ENCODE measurements at places on chromosomes 1 and 21.

GRCh38 chr1:232554409-232554808 lies 75.5 kb downstream of the SIPA1L2 start:
- no peak for DNase-seq

DNA sequence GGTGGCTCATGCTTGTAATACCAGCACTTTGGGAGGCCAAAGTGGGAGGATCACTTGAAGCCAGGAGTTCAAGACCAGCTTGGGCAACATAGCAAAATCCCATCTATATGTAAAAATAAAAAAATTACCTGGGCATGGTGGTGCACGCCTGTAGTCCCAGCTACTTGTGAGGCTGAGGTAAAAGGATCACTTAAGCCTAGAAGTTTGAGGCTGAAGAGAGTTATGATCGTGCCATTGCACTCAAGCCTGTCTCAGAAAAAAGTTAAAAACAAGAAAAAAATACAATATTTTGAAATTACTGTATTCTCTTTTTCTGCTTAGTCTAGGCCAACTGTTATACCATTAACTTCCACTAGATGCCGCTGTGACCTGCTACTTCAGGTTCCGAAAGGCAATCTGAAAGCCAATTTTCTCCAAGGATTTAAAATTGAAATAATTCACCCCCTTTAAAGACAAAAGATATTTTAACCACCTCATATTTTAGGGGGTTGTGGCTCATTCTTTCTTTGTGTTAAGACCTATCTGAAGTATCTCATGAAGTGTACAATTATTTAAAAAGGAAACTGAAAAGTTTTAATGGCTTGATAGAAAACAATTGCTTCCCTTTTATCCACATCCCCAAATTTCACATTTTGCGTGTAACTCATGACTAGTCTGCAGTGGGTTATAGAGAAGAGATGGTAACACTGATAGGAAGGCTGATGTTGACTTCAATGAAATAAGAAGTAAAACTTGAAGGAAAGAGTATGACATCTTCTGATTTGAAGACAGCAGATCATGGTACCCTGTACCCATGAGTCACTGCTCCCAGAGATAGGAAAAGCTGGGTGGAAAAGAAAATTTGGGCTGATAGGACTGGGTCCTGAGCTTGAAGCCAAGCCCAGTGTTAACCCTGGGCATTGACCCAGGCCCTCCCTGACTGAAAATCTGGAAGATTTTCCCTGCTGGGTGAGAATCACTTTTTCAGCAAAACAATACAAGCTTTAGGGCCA lies 24.4 kb upstream of the CLDN14 start:
- DNase-seq = no peak

DNA sequence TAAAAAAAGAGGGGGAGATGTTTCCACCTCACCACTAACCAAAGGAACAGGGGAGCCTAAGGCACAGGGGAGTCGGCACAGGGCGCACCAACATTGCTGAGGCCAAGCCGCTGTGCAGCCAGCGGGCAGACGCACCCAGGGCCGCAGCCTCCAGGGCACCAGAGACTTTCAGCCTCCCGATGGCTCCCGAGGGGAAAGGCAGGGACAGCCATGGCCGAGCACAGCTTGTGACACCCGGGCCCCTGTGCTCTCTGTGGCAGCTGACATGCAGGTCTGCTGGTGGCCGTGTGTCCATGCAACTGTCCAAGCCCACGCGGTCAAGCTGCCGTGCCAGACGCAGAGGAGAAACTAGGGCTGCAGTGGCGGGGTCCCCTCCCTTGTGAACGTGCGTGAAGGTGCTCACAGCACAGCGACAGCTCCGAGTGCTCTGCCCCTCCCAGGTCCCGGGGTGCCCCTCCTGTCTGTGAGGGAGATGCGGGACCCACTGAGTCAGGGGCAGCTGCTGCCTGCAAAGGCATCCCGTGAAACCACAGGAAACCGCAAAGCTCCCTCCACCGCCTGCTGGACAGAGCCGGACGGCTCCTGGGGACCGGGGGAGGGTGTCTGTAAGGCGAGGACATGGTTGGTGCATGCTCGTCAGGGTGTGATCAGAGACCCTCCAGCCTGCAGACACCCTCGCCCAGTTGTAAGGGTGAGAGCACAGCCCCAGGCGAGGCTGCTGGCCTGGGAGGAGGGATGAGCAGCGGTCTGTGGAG lies 2.5 kb downstream of the KRTAP10-11 start:
- DNase-seq = no peak

DNA sequence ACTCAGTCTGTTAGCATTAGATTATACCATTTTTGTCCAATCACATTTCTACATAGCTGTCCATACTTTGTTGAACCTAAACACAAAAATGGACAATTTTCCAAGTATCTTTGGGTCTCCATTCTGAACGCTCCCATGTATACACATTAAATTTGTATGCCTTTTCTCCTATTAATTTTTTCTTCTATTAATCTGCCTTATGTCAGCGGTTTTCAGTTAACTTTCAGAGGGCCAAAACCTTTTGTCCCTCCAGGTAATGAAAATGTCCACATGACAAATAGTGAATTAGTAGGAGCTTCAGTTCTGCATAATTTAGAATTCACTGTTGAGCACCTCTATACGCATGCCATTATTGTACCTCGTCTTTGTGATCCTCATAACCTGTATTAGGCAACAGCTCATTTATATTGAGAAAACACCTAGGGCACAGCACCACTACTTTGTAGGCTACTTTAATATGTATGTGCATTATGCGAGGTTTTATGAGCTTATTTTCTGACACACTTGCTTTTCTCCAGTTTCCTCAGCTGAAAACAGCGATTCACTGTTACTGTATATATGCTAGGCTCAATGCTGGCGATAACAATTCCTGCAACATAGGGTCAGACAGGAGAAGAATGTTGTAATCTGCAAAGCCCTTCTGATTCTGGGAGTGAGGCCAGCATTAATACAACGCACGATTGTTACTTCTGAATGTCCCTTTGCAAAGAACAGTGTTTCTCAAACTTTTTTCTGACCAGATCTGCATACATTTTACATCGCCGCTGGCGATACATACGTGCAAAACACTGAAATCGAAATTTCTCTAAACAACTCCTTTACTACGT lies 1.1 kb upstream of the ABCD3 start:
- DNase-seq = no peak

- no peak for DNase-seq
Measured at GRCh38 chr1:108521990-108522393, 37.9 kb upstream of the EEIG2 start.

DNA sequence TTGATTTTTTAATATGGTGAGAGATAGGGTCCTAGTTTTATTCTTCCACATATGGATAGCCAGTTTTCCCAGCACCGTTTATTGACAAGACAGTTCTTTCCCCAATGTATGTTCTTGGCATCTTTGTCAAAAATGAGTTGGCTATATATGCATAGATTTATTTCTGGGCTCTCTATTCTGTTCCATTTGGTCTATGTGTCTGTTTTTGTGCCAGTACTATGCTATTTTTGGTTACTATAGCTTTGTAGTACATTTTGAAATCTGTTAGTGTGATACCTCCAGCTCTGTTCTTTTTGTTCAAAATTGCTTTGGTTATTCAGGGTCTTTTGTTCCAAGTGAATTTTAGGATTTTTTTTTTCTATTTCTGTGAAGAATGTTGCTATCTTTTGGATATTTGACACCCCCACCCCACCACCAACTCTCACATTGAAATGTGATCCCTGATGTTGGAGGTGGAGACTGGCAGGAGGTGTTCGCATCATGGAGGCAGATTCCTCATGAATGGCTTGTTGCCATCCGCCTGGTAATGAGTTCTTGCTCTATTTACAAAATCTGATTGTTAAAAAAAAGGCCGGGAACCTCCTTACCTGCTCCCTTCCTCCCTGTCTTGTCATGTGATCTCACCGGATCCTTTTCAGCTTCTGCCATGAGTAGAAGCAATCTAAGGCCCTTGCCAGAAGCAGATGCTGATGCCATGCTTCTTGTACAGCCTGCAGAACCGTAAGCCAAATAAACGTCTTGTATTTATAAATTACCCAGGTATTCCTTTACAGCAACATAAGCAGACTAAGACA lies 54.8 kb upstream of the KRTAP19-8 start:
- no peak for DNase-seq

- no peak for DNase-seq
Measured at GRCh38 chr1:178506177-178506576, 6.7 kb upstream of the TEX35 start.

DNA sequence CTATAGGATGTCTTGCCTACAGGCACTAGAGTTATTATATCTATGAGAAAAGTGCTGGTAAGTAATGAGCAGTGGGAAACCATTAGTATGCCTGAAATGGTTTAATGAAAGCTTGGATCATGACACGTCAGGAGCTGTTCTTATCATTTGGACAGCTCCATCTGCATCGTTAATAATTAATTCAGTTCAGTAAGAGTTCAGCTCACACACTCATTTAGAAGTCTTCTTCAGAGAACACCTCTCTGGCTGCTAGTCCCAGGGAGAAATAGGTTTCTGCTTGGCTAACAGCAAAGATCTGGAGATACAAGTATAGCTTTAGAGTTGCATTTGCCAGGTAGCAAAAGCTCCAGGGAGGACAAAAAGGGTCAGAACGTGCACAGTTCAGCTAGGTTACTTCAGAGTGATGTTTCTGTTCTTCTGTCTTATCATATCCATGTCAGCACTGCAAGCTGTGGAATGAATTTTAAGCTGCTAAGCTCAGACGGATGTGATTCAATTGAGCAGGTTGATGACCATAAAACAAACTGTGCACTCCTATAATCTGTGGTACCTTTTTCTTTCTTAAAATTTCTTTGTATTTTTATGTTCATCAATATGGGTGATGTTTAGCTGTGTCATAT lies 173.6 kb downstream of the ADGRL2 start:
- DNase-seq = no peak

DNA sequence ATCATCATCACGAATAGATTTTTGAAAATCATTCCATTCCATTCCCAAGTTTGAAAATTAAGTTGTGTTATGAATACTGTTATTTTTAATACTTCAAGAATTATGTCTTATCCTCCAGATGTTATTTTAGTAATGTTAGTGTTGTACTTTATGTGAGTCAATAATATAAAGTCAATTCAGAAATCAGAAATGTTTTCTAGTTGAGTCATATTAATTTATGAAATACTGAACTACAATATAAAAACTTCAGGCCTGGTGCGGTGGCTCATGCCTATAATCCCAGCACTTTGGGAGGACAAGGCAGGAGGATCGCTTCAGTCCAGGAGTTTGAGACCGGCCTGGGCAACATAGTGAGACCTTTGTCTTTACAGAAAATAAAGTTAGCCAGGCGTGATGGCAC lies 38.4 kb upstream of the GPR25 start:
- no peak for DNase-seq

- DNase-seq = no peak
Measured at GRCh38 chr1:204507317-204508105, 8.7 kb upstream of the MDM4 start.

DNA sequence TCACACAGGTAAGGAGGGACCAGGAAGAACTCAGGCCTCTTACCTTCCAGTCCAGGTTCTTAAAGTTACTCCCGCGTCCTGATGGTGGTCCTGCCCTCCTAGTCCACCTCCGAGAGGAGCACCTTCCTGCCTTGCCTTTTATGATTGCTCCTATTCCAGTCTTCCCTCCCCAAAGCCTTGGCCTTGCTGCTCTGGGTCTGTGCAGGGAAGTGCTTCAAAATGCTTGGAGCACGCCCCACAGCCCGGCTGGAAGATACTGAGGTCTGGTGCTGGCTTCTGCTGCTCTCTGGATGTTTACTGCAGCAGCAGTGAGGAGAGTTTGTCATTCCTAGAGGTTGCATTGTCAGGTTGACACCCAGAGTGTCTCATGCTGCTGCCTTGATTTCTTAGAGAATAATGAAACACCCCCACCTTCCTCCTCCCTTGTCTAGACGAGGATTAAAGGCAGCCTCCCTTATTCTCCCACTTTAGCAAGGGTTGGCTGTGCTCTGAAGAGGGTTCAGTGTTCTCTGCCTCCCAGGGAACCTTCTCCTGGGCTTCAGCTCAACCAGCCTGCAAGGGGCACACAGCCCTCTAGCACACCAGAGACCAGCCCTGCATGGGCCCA lies 142.2 kb upstream of the CACNA1E start:
- DNase-seq = no peak

DNA sequence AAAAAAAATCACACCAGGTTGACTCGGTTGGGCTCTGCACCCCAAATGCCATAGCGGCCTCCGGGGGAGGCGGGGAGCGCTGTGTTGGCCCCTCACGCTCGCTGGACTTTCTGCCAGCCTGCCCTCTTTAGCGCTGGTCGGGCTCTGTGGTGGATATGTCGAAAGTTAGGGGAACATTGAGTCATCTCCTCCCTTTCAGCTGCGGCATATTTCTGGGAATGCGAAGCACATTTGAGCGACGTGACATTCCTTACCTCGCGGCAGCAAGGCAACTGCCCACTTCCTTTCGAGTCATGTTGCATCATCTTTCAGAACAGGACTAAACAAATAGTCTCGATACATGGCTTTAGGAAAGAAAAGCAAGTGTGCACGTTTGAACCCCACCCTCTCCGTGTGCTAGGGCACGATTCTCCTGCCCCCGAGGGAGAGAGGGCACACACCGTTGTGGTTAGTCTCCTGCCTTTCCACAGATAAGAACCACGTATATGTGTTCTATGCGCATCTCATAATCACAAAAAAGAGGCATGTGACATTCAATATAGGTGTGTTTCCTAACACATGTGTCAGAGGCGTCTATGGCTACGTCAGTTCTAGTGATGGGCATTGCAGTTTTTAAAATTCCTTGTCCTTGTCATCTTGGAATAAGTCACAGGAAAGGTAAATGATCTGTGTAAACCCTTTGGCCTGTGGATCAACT lies 105.9 kb upstream of the SLC45A1 start:
- DNase-seq = no peak

DNA sequence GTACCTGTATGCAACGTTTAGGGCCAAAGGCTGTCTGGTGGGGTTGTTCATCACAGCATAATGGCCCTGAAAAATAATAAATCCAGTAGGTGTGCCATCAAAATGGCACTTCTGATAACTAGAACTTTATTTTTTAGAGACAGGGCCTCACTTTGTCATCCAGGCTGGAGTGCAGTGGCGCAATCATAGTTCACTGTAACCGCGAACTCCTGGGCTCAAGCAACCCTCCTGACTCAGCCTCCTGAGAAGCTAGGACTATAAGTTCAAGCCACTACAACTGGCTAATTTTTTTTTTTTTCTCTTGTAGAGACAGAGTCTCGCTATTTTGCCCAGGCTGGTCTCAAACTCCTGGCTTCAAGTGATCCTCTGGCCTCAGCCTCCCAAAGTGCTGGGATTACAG lies 4.7 kb downstream of the SNAPIN start:
- DNase-seq = no peak

DNA sequence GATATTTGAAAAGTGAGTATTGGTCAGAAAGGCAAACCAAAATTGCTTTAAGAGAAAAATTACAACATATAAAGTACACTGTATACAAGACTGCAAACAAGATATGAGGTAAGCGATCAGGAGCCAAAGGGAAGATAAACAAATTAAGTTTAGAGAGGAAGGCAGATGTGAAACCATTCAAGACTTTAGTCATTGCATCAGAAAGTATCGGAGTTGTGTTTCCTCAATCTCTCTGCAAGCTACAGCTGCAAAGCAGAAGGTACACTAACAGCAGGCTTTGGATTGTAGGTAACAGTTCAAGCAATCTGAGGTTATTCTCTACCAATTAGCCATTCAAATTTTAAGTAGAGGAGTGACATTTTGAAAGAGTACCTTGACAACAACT lies 21.3 kb upstream of the TLCD4 start:
- no peak for DNase-seq

- DNase-seq = no peak
Measured at GRCh38 chr1:109886827-109887226, 23.8 kb upstream of the CSF1 start.

Measured in stimulated activated CD8-positive, alpha-beta memory T cell treated with anti-CD3 and anti-CD28 coated beads, Interleukin-2, amount 100 ng/mL, for 1 hour (primary cell).